ENCODE measurements at places on chromosomes 12 and 14.

- DNase-seq: no peak
Measured at GRCh38 chr12:43151441-43151981, 400.5 kb downstream of the ADAMTS20 start.

DNA sequence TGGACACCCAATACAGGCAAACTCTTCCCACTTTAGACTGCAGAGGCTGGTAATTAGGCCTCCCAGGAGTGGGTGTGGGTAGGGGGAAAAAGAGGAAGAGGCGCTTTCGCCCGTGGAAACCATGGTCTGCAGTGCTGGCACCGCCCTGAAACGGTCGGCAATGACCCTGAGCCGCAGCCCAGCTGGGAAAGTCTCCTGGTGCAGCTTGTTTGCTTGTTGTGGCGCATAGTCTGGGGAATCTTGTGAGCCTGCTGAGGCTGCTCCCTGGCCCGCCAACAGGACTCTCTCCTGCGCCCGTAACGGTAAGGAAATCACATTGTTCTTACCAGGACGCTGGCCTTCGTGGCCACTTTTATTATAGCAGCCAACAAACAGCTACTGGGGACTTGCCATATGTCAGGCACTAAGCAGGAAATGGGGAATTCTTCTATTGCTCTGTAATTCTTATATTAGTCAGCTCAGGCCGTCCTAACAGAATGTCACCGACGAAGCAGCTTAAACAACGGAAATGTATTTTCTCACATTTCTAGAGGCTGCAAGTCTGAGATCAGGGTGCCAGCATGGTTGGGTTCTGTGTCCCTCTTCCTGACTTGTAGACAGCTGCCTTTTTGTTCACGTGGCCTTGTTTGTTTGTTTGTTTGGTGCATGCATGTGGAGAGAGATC, 52.5 kb upstream of the RIN3 start:
- DNase-seq: no peak

GRCh38 chr12:71749666-71750065, 5.0 kb upstream of the RAB21 start:
- DNase-seq: no peak

- no peak for DNase-seq
Measured at GRCh38 chr14:102565331-102565887, 27.0 kb upstream of the RCOR1 start.

GRCh38 chr12:85260447-85260846, 19.6 kb upstream of the ALX1 start:
- DNase-seq: no peak

- no peak for DNase-seq
Measured at GRCh38 chr12:108332791-108333382, 6.2 kb downstream of the CMKLR1 start.

Data from LoVo (cell line).